Lower lobe of right lung (tissue), 2 donors: ENCODE measurements at places on chromosomes 13 and 19. TPM values are rescaled to one million over a fixed set of nuclear protein-coding genes. Genes with fewer than 3 reads are reported as not detected.

CBLC gene
- 2.3 TPM for total RNA-seq

TBC1D17 gene
- total RNA-seq = 53.1 TPM

TINCR gene
- total RNA-seq = 3.9 TPM

FPR2 gene
- 29.4 TPM for total RNA-seq

FAM216B gene
- total RNA-seq = 17.0 TPM

GARRE1 gene
- total RNA-seq = 31.2 TPM

RDH8 gene
- total RNA-seq = not detected

KL gene
- total RNA-seq = 14.7 TPM

OR10H5 gene
- not detected for total RNA-seq

PRSS57 gene
- not detected for total RNA-seq

RNASEH2B gene
- total RNA-seq = 50.7 TPM

AP3D1 gene
- 99.5 TPM for total RNA-seq

SULT2B1 gene
- total RNA-seq = 14.4 TPM
